Activated T-cell treated with anti-CD3 and anti-CD28 coated beads, Interleukin-2, amount 50 U/mL, for 24 hours (primary cell): ENCODE measurements at places on chromosomes 2 and 18.

DNA sequence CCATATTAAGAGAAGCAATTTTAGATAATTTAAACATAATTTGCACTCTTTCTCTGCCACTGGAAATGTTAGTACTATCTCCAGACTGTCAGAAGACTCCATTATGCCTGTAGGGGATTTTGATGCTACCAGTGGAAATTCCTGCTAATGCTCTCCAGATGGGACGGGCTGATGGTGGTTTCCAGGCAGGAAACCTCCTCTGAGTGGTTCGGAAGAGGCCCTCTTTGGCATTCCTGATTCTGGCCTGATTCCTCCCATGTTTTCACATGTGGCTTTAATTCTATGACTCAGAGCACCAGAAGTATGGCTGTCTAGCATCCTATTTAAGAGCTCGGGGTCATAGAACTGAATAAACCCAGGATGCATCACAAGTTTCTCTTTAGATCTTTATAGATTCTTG, 70.9 kb upstream of the ST6GAL2 start:
- DNase-seq: no peak

DNA sequence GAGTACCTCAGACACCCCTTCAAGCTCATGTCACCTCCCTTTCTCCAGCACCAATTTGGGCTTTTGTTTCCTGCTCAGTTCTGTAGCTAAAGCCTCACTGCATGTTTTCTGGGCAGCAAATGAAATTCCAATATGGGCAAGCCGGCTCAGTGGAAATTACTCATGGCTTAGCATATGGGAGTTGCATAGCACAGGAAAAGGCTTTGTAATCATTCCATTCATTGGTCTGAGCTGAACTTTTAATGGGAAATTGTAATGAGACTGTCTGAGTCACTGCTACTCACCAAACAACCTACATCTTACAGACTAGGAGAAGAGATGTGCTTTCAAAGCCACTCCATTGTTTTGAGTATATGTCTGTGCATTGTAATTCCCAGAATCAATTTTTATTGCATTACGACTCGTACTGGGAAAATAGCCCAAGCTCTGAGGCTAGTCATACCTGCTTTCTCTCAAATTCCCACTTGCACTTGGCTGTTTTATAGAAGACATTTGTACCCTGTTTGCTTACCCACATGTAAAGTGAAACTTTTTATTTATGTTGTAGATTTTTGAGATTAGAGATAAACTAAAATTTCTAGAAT, 139.5 kb upstream of the LRATD1 start:
- no peak for DNase-seq

- no peak for DNase-seq
Observed at GRCh38 chr2:101690547-101691152, 6.9 kb upstream of the MAP4K4 start.

DNA sequence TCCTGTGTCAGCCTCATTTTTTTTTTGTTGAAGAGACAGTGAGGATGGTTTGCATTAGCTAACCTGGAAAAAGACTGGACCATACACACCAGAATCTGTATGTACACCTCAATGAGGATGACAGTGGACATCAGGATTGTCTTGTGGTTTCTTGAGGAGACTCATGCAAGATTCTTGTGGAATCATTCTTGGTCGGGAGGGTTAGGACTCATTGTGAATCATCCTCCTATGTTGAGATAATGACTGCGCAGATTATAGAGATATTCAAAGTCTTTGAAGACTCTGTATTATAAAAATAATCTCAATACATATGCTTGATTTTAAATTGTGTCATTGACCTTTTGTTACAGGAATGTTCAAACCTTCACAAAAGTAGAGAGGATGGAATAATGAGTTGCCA, 49.1 kb upstream of the DOCK10 start:
- DNase-seq: no peak

DNA sequence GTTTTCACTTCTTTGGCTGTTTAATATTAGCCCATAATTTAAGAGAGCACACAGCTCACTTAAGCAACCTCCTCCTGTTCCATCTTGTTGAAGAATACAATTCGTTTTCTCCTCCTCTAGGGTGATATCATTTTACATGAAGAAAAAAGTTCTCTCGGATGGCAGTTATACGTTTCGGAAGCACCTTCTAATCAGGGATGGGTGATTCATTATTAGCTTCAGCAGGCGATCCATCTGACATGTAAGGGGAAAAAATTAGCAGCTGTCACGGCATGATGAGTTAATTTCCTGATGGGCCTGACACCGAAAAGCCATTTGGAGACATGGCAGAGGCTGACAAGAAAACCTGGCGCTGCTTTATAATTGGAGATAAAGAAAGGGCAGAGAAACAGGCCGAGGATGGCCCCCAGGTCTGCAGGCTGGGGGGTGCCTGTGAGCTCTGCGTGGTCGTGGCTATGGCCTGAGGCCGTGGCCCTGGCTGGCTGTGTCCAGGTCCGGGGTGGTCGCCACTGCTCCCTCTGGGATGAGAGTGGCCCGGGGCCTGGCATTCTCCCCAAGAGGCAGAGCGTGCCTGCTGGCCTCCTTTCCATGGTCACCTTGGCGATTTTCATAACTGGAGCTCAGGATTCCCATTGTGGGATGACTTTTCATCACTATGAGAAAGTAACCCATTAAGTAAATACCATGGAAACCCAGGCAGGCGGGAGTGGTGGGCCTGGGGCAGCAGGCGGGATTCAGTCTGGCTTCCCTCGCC, 140.1 kb downstream of the PTGR3 start:
- no peak for DNase-seq

GRCh38 chr2:69932596-69932922, 17.6 kb downstream of the MXD1 start:
- DNase-seq: no peak

GRCh38 chr2:126898636-126899035, at the start of gene TEX51:
TEX51 (plus strand) TSS chr2:126898890; CDS start chr2:126898919, 29 bp downstream.
- DNase-seq: no peak

GRCh38 chr2:121099329-121100290, 185.4 kb downstream of the TFCP2L1 start:
- no peak for DNase-seq

DNA sequence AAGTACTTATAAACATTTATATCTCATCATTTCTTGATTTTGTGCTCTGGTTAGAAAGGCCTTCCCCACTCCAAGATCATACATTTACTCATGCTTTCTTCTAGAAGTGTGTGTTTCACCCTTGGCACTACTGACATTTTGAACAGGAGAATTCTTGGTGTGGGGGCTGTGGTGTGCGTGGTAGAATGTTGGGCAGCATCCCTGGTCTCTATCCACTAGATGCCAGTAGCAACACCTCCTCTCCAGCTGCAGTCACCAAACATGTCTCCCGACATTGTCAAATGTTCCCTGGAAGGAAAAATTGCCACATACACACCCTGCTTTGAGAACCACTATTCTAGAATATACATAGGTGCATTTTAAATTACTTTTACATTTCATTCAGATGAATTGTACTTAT, 8.7 kb upstream of the TGIF1 start:
- no peak for DNase-seq

DNA sequence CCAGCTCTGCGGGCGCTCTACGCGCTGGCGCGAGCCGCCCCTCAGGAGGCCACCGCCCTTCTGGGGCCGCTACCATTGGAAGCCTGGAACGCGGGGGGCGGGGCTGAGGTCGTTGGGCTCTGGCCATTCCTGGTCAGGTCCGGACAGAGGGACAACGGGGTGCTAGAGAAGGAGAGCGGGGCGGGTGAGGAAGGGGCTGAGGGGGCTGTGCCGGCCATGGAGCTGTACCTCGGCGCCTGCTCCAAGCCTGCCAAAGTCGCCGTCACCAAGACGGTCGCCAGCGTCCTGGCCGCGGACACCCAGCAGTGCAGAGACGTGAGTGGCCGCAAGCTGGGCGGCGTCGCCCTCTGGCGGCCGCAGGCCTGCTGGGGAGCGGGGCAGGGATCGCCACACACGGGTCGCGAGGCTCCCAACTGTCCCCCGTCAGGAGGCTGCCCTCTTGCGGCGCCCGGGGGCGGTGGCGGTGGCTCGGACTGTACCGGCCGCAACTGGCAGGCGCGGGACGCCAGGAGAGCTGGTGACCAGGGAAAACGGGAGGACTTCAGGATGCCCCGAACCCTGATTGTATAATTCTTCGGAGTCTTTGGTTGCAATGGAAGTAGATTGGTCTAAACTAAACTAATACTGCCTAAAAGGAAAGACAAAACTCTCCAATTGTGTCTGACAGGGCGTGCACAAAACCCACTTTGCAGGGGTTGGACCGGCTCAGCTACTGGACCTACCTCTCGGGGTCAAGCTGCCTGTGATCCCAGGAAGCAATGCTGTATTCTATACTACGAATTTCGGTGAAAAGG, at the start of gene FSIP2:
Gene FSIP2, plus strand, starts transcription at position 126 of the 794 bp plus-strand sequence. Its CDS starts 91 bp downstream, at position 217.
- peak; percentile 35 for DNase-seq

GRCh38 chr2:12861344-12861930, 144.7 kb downstream of the TRIB2 start:
- peak; percentile 40 for DNase-seq

- DNase-seq: no peak
Observed at GRCh38 chr2:101597347-101597944, 100.1 kb upstream of the MAP4K4 start.
